Stimulated activated CD8-positive, alpha-beta memory T cell treated with anti-CD3 and anti-CD28 coated beads, Interleukin-15, amount 100 ng/mL, for 4 hours (primary cell): ENCODE measurements at places on chromosomes 5 and 9.
A peak's percentile ranks its signal among the peaks of the same experiment; 100 is the strongest.

- no peak for DNase-seq
Observed at GRCh38 chr5:96919754-96920197, 16.1 kb upstream of the LNPEP start.

DNA sequence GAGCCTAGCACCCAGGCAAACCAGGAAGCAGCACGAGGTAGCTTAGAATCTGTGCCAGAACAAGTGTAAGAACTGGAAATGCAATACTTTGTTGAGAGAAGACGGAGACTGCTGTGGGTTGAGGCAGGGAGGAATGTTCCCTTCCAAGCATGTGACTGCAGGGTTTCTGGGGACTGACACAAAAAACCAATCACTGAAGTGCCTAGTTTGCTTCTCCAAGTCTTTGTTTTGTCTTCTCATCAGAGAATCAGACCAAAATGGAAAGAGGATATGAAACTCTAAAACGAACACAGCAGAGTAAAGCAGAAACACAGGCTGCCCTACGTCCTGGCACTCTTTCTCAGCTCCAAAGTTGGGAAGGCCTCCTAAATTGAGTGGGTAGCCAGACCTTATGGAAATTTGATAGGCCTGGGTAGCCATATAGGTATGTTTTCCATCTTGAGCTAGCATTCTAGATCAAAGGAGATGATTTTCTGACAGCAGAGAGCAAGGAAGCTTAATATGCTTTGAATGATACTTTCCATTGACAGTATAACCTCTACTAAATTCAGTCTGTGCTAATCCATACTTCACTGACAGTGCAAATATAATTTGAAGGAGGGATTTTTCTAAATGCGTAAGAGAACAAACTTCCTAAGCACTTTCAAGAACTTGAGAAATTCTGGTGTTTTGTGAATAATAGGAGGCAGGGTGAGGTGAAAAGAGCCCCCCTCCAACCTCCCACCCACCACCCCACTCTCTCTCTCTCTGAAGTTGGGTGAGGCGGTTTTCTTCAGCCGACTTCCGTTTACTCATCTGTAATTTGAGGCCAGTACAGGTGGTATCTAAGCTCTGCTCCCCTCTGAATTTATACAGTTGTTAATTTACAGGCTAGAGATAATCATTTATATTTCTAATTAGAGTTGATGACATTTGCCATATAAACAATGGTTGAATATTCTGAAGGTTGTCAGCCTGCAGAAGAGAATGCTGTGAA lies 5.5 kb downstream of the ADRB2 start:
- DNase-seq = no peak

DNA sequence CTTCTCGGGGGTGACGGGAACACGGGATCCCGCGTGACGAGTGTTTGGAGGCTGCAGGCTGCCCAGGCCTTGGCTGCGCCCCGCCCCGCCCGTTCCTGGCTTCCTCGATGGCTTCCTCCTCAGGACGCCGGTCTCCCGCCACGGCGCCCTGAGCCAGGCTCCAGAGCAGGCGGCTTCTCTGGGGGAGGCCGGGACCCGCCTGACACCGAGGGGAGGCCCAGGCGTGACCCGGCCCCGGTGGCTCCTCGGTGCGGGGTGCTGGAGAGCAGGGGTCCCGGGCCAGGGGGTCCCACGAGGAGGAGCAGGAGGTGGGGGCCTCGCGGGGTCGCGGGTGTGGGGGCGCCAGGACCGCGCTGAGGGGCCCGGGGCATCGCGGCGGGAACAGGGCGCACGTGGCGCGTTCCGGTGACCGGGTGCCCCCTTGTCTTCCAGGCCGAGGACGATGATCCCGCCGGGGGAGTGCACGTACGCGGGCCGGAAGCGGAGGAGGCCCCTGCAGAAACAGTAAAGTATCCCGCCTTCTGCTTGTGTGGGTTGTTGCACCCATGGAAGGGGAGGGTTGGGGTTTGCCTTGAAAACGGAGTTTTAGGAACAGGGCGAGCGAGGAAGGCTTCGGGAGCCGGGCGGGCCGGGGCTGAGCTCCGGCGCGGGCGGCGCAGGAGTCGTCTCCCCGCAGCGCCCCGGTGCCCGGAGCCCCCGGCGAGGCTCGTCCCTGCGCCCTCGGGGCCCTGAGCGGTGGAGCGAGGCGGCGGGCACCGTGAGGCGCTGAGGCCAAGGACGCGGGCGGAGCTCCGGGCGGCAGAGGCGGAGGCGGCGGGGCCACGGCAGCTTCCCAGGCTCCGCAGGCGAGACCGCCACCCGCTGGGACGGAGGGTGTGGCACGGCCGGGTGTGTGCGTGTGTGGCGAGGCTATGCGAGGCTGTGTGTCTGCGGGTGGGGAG lies 22.2 kb downstream of the AHRR start:
- DNase-seq = peak; percentile 20

DNA sequence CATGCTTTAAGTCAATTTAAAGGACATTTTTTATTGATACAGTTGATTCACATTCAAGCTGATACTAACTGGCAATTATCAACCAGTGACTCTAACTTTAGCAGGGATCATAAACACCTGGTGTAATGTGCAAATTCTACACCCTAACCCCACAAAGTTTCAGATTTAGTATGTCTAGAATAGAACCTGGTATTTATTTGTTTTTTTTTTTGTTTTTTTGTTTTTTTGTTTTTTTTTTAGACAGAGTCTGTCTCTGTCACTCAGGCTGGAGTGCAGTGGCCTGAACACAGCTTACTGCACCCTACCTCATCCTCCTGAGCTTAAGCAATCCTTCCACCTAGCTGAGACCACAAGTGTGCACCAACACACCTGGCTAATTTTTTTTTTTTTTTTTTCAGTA lies 311.2 kb upstream of the SEMA6A start:
- DNase-seq = no peak

DNA sequence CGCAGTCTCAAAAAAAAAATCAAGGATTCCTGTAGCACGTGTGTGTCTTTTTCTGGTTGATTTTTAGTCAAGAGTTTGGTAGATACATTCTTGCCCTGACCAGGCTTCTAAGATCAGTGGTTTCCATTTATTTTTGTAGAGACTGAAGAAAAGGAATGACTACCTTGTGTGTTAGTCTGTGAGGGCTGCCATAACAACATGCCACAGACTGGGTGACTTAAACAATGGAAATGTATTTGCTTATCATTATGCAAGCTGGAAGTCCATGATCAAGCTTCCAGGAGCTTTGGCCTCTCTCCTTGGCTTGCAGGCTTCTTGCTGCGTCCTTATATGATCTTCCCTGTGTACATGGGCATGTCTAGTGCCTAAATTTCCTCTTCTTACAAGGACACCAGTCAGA lies 127.0 kb downstream of the CCDC192 start:
- no peak for DNase-seq

DNA sequence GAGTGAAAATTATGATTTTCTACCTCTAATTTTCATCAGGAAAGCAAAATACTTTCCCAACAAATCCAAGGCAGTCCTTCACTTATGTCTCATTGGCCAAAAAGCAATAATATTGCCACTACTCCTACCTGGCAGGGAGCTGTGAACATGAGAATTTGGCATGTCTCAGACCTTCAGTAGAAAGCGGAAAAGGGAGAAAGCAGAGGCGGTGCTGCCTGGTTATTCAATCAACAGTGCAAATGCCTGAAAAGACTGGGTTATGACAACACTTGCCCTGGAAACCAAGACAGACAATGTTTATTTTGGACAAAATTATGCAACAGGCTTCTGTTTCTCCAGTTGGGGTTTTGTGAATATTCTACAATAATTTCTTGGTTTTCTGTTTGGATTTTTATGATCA lies 194.4 kb downstream of the TAF11L14 start:
- DNase-seq = no peak

- DNase-seq = no peak
Observed at GRCh38 chr9:95669253-95669652, 152.5 kb upstream of the PTCH1 start.

GRCh38 chr9:98719055-98719454 lies 10.3 kb upstream of the GABBR2 start:
- DNase-seq = no peak
